ENCODE measurements at places on chromosomes 16 and 17. TPM values are rescaled to one million over a fixed set of nuclear protein-coding genes. Genes with fewer than 3 reads are reported as not detected.

G6PC1 gene
- total RNA-seq = not detected

NME1 gene
- total RNA-seq = 261 TPM

CA7 gene
- not detected for total RNA-seq

ASPHD1 gene
- total RNA-seq = 4.1 TPM

KCNJ12 gene
- total RNA-seq = under 0.01 TPM

KRT27 gene
- total RNA-seq = not detected

BCL6B gene
- not detected for total RNA-seq

PERCC1 gene
- total RNA-seq = not detected

- no peak overlapping the region for H3K27ac ChIP-seq
- H3K27me3 ChIP-seq = no peaks in the 10 kb centered on the region
- peak; percentile 87 for DNase-seq
- H3K36me3 ChIP-seq = peaks cover 10% of the 10 kb centered on the region
- peaks cover 20% of the 10 kb centered on the region for H3K4me1 ChIP-seq
- no peak overlapping the region for H3K4me3 ChIP-seq
These were observed 115.3 kb downstream of the ANKRD11 start for GRCh38 chr16:89375021-89375420.

DNA sequence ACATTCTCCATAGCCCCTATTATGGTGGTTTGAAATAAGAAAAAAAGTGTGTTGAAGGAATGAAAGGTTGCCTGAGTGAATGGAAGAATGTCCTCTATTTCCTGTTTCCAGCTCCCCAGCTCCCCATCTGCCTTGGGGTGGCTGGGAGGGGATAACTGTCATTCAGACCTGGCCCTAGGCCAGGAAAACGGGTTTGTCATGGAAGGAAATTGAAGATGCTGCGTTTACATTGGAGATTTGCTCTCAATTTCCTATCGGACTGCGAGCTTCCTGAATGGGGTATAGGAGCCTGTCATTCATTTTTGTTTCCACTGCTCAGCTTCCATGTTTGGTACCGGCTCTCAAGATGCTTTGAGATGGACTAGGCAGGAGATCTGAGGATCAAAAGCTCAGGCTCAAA is 2.2 kb upstream of the FZD2 start:
- H3K27ac ChIP-seq = peak overlapping the region; percentile 74
- H3K4me3 ChIP-seq = no peak overlapping the region
- peaks cover 11% of the 10 kb centered on the region for H3K4me1 ChIP-seq
- H3K36me3 ChIP-seq = peaks cover 7% of the 10 kb centered on the region
- DNase-seq = no peak

- no peak overlapping the region for H3K4me3 ChIP-seq
- no peak for DNase-seq
- no peaks in the 10 kb centered on the region for H3K4me1 ChIP-seq
- no peaks in the 10 kb centered on the region for H3K36me3 ChIP-seq
These were observed 118.0 kb upstream of the RPL38 start for GRCh38 chr17:74085434-74085833.

- H3K27me3 ChIP-seq = peaks cover 3% of the 10 kb centered on the region
- no peaks in the 10 kb centered on the region for H3K36me3 ChIP-seq
- H3K27ac ChIP-seq = no peak overlapping the region
- no peaks in the 10 kb centered on the region for H3K4me1 ChIP-seq
- no peak for DNase-seq
These were observed 225.0 kb upstream of the SALL1 start for GRCh38 chr16:51376080-51376479.

GRCh38 chr16:87556941-87557459 is 45.3 kb upstream of the JPH3 start:
- H3K4me3 ChIP-seq = no peak overlapping the region
- no peaks in the 10 kb centered on the region for H3K36me3 ChIP-seq
- peaks cover 8% of the 10 kb centered on the region for H3K4me1 ChIP-seq
- peaks cover 8% of the 10 kb centered on the region for H3K27me3 ChIP-seq

- peaks cover 15% of the 10 kb centered on the region for H3K36me3 ChIP-seq
- no peaks in the 10 kb centered on the region for H3K27me3 ChIP-seq
- peaks cover 23% of the 10 kb centered on the region for H3K4me1 ChIP-seq
- no peak overlapping the region for H3K27ac ChIP-seq
- H3K4me3 ChIP-seq = no peak overlapping the region
These were observed 15.6 kb downstream of the CTRL start for GRCh38 chr16:67915831-67916723.

- DNase-seq = peak; percentile 86
- peaks cover 65% of the 10 kb centered on the region for H3K4me1 ChIP-seq
- H3K36me3 ChIP-seq = peaks cover 50% of the 10 kb centered on the region
- H3K27me3 ChIP-seq = no peaks in the 10 kb centered on the region
- peak overlapping the region; percentile 86 for H3K27ac ChIP-seq
These were observed 264.2 kb downstream of the SEC14L1 start for GRCh38 chr17:77404812-77405581.

DNA sequence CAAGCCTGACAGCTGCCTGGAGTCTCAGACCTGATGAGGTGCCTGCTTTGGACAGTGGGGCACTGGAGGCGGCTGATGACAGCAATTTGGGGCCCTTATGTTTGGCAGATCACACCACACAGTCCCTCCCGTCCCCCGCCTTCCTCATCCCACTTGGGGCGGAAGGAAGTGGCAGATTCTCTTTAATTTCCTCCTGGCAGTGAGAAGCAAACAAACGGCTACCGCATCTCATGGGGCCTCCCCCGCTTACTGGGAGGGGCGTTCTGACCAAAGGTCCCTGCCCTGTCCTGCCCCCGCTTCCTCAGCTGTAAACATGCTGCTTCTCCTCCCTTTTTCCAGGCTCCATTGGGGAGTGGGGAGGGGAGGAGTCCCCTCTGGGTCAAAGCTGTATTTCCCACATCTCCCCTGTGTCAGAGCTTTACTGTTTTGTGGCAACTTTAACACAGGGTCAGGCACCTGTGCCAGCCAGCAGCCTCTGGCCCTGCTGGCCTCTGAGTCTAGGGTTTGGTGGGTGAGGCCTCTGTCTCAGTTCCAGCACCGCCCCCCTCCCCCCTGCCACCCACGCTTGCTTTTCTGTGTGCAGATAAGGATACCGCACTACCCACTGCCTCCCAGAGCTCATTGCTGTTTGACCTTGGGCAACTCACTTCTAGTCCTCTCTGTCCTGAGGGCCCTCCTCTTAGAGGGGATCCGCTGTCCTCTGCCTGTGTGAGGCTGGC is 5.4 kb upstream of the NFATC3 start:
- no peak overlapping the region for H3K4me3 ChIP-seq
- H3K4me1 ChIP-seq = peaks cover 22% of the 10 kb centered on the region
- H3K36me3 ChIP-seq = peaks cover 26% of the 10 kb centered on the region
- no peak for DNase-seq
- no peak overlapping the region for H3K27ac ChIP-seq
- no peaks in the 10 kb centered on the region for H3K27me3 ChIP-seq

- H3K4me3 ChIP-seq = no peak overlapping the region
- no peak overlapping the region for H3K27ac ChIP-seq
- H3K36me3 ChIP-seq = no peaks in the 10 kb centered on the region
- no peak for DNase-seq
- no peaks in the 10 kb centered on the region for H3K27me3 ChIP-seq
These were observed 43.9 kb downstream of the PITPNC1 start for GRCh38 chr17:67420994-67421393.

- DNase-seq = peak; percentile 18
- H3K4me3 ChIP-seq = peak overlapping the region; percentile 10
- no peak overlapping the region for H3K27ac ChIP-seq
- no peaks in the 10 kb centered on the region for H3K36me3 ChIP-seq
These were observed 275.3 kb downstream of the PARN start for GRCh38 chr16:14354561-14355351.

DNA sequence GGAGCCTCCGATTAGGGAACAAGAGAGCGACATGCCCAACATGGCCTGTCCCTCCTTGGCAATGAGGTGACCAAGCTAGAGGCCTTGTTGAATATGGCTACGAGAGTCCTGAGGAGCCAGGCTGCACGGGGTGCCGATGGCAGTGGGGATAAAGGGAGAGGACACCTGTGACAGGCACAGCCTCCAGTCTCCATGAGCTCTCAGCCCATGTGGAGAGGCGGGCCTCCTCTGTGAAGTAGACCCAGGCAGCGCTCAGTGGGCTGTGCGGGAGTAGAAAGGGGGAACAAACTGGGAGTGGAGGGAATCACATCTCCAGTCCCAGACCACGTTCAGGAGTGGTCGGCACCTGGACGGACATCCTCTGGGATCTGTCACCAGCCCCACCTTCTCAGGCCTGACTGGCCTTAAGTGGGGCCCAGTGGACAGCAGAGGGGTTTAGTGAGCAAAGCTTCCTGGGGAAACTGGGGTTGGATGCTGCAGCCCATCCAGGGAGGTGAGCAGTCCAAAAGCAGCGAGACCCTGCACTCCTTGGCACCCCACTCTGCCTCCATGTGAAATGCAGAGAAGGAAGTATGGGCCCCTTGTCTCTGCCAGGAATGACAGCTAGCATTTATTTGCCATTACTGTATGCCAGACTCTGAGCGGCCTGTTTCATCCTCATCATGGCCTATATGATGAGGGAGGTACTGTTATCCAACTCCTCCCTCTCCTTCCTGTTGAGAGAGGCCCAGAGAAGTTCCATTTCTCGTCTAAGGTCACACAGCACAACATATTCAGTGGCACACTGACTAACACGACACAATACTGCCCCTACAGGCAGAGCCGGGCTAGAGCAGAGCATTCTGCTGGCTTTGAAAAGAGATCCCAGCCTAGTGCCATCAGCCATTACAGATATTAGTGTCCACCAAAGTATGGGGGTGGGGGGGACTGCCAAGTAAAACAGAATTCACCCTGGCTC is 4.5 kb upstream of the TMEM92 start:
- H3K4me1 ChIP-seq = peaks cover 71% of the 10 kb centered on the region
- H3K27me3 ChIP-seq = no peaks in the 10 kb centered on the region
- peak overlapping the region; percentile 88 for H3K27ac ChIP-seq
- H3K36me3 ChIP-seq = no peaks in the 10 kb centered on the region
- H3K4me3 ChIP-seq = peak overlapping the region; percentile 2

DNA sequence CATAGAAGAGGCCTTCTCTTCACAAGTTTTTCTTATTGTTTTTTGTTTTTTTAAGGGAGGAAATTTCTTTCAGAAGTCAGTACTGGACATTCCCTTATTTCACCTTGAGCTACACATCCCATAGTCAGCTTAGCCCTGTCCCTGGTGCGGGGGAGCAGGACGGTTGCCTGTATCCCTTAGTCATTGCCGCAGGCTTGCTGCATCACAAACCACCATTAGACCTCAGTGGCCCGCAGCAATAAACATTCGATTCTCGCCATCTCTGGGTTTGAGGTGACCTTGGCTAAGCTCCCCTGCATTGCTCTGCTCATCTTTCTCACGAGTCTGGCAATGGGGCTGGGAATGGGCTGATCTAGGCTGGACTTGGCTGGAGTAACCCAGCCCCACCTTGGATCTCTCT is 692.5 kb downstream of the WWOX start:
- H3K36me3 ChIP-seq = no peaks in the 10 kb centered on the region
- no peaks in the 10 kb centered on the region for H3K4me1 ChIP-seq
- H3K27ac ChIP-seq = no peak overlapping the region
- DNase-seq = no peak
- H3K27me3 ChIP-seq = no peaks in the 10 kb centered on the region

- peaks cover 16% of the 10 kb centered on the region for H3K27me3 ChIP-seq
- no peaks in the 10 kb centered on the region for H3K36me3 ChIP-seq
- no peak overlapping the region for H3K4me3 ChIP-seq
- peaks cover 2% of the 10 kb centered on the region for H3K4me1 ChIP-seq
- H3K27ac ChIP-seq = no peak overlapping the region
These were observed 2.9 kb downstream of the SMPD3 start for GRCh38 chr16:68445458-68445857.

DNA sequence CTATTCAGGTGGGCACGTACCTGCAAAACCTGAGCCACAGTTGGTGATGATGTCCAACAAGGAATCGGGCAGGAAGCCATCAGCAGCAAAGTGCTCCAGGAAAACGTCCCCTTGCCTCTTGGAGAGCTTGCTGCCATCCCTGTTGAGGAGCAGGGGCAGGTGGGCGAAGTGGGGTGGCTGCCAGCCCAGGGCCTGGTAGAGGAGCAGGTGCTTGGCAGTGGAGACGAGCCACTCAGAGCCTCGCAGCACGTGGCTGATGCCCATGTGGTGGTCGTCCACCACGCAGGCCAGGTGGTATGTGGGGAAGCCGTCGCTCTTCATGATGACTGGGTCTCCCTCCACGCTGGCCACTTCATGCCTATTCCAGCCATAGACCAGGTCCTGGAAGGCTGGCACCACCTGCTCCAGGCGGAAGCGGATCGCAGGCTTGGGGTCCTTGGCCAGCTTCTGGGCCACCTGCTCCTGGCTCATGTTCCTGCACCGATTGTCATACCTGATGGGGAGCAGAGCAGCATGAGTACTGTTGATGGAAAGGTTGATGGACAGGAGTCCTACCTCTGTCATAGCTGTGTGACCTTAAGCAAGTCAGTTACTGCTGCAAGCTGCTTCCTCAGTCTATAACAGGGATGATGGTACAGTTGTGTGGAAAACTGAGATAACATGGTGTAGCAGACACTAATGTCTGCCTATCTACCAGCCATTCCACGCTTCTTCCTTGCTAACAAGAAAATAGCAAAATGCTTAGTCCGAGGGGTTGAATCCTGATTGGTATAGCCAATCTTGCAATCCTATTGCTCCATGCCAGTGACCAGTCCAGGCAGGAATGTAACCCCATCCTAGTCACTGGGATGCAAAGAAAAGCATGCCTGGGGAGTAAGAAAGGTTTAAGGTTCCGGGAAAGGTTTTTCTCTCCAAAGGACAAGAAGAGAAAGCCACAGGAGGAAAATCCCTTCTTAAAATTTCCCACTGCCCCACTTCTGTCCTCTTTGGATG is 22.0 kb downstream of the EARS2 start:
- H3K27me3 ChIP-seq = no peaks in the 10 kb centered on the region
- H3K4me1 ChIP-seq = peaks cover 2% of the 10 kb centered on the region
- peaks cover 38% of the 10 kb centered on the region for H3K36me3 ChIP-seq

DNA sequence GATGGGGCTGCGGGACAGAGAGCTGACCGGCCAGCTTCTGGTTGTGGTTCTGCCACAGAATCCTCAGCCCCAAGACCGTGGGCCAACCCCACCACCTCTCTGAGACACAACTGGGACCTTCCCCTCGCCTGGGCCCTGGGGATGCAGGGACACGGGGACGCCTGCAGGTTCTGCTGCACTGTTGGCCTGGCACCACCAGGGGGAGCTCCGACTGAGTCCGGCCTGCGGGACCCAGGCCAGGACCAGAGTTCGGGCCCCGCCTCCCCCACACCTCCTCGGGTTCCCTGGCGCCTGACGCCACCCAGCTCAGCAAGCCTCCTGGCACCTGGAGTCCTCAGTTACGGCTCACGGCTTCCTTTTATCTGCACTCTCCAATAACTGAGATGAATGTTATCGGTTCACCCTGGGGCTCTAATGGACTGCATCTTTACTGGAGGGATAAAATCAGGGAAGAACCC is 27.3 kb downstream of the TBC1D16 start:
- peak; percentile 48 for DNase-seq
- no peaks in the 10 kb centered on the region for H3K4me1 ChIP-seq
- H3K27me3 ChIP-seq = no peaks in the 10 kb centered on the region
- peaks cover 13% of the 10 kb centered on the region for H3K36me3 ChIP-seq
